ENCODE measurements at places on chromosomes 6 and 20.

GRCh38 chr6:127539272-127539671 lies 20.1 kb upstream of the MTCL3 start:
- DNase-seq = no peak

DNA sequence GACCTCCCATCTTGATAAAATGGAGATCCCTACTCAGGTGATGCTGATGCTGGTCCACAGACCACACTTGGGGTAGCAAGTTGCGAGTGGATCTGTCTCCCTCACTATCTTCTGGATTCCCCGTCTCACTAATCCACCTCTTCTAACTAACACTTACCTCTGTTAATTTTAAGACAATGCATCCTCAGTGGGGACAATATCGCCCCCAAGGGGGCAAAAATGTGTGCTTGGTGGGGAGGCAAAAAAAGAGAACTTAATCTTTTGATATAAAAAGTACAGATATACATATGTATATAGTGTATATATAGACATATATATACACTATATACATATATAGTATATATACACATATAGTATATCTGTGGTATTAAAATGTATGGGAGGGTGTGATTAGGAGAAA lies 4.3 kb downstream of the LRFN2 start:
- DNase-seq = no peak

GRCh38 chr20:2280082-2280481 lies 15.7 kb upstream of the TGM3 start:
- DNase-seq = no peak

GRCh38 chr20:32920066-32920465 lies 61.3 kb downstream of the EFCAB8 start:
- no peak for DNase-seq

DNA sequence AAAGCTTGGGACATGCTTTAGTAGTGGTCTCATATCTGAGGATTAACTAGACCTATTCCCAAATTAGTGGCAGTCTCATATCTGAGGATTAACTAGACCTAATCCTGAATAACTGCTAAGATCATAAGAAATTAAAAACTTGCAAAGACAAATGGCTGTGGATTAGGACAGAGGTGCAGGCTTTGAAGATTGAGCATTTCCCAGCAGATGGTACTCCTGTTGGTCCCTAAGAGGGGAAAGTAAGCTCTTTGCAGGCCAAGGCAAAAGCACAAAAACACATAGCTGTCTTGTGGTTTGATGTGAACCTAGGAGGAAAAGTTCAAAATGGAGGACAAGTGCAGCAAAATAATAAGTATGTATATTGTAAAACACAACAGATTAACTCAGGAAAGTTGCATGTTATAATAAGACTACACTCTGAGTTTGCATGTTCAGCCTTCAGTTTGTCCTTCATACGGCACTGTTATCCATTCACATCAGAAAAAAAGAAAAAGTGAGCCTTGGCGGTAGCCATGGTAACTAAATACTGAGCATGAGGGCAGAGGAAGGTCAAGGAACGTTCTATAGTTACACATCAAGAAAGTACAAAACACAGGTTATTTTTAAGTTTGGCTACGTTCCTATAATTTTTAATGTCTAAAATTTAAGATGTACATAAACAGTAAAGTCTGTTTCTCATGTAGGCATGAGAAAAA lies 62.8 kb downstream of the FILIP1 start:
- no peak for DNase-seq

DNA sequence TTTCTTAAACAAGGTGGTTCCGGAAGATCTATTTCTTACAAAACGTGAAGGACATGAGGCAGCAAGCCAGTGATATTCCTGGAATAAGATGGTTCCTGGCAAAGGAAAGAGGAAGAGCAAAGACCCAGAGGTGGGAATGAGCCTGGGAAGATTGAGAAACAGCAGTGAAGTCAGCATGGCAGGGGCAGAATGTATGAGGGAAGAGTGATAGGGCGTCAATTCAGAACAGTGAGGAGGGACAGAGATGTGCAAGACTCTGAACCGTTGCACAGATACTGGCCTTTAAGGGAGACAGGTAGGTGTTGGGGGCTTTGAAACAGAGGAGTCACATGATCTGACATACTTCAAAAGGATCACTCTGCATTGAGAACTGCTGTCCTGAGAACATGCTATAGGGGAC lies 338.3 kb downstream of the CBLN4 start:
- no peak for DNase-seq

- no peak for DNase-seq
Measured at GRCh38 chr6:142884214-142885035, 60.6 kb downstream of the HIVEP2 start.

DNA sequence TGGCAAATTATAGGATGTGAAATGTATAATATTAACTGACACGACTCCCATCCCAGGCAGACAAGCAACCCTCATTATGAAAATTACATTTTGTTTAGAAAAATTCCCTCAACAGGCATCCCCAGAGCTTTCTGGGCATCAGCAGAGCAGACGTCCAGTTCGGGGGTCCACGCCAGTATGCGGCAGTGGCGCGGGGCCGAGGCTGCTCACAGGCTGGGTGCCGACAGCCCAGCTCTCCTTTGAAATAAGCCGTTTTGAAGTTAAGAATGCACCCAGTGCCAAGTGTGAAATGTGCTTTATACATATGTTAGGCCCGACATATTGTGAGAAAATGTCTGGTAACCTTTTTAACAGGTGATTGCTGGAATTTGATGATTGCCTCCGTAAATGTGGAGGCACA lies 50.4 kb downstream of the RPP40 start:
- DNase-seq = no peak

DNA sequence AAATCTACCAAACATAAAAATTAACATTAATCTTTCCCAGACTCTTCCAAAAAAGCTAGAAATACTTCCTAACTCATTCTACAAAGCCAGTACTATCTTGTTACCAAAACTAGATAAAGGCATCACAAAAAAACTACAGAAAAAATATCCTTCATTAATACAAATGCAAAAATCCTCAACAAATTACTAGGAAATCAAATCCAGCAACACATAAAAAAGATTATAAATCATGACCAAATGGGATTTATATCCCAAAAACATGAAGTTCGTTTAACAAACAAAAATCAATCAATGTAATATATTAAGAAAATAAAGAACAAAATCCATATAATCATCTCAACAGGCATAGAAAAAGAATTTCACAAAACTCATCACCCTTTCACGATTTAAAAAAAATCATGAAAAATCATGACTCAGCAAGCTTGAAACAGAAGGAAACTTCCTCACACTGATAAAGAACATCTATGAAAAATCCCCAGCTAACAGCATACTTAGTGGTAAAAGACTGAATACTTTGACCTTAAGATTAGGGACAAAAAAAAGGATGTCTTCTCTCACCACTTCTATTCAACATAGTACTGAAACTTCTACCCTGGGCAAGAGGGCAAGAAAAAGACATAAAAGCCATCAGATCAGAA lies 43.2 kb downstream of the RANBP9 start:
- DNase-seq = no peak

DNA sequence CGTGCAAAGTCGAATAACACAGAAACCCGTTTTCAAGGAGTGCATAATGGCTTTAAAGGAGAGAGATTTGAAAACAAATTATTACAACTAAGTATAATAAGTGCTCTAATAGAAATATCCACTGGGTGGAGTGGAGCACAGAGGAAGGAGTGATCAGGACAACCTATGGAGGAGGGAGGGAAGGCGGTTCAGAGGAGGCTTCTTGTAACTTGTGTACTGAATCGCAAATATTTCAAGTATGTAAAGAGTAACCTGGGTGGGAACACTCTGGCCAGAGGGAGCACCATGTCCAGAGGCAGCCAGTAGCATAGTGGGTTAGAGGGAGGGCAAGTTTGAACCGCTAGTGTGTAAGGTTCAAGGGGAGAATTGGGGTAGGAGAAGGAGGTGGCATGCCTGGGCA lies 21.6 kb upstream of the TNFAIP3 start:
- no peak for DNase-seq

DNA sequence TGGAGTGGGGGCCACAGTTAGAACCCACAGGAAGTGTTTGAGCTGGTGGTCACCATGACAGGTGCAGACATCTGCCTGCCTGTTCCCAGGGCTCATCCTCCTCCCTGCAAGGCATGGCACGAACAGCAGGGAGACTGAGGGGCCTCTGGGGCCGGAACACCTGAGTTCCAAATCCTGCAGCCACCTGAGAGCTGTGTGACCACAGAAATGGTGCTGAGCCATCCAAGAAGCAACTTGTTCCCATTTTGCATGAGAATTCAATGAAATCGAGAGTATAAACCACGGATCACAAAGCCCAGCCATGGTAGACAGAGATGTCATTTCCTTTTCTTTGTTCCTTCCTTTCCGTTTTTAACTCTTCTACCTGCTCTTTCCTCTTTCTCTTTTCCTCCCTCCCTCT lies 268.6 kb downstream of the FOXA2 start:
- no peak for DNase-seq

DNA sequence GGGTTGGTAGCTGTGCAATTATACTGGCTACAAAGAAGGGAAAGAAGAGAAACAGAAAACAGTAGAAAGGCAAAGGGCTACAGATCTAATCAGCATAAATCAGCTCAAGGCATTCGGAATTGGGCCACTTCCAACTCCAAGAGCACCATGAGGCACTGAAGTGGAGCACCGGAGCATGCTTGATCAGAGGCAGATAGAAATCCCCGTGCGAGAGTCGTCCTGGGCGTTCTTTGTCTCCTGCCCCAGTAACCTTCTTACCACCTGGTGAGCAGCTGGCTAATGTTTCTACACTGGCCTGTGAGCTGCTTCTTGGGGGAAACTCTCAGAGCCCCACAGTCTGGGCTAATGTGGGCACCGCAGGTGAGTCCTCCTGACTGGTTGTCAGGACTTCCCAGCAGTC lies 16.7 kb downstream of the NEDD9 start:
- no peak for DNase-seq

GRCh38 chr6:43103253-43103876 lies 27.3 kb downstream of the PTK7 start:
- DNase-seq = no peak

GRCh38 chr6:37985355-37985754 lies 165.8 kb downstream of the ZFAND3 start:
- DNase-seq = no peak

DNA sequence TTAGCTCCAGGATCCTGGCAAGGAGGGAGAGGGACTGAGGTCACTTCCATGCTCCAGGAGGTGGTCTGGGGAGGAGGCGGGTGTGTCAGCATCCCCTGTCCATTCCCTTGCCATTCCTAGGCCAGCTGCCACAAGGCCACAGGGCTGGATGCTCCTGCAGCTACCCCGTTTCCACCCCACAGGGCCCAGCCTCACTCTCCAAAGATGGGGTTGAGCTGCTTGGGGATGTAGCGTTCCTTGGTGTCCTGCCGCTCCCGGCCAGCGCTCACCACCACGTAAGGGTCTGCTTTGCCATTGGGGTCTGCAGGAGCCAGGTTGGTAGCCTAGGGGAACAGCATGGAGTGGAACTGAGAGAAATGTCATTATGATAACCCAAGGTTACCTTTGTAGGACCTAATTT lies 23.0 kb downstream of the ERGIC3 start:
- DNase-seq = no peak

DNA sequence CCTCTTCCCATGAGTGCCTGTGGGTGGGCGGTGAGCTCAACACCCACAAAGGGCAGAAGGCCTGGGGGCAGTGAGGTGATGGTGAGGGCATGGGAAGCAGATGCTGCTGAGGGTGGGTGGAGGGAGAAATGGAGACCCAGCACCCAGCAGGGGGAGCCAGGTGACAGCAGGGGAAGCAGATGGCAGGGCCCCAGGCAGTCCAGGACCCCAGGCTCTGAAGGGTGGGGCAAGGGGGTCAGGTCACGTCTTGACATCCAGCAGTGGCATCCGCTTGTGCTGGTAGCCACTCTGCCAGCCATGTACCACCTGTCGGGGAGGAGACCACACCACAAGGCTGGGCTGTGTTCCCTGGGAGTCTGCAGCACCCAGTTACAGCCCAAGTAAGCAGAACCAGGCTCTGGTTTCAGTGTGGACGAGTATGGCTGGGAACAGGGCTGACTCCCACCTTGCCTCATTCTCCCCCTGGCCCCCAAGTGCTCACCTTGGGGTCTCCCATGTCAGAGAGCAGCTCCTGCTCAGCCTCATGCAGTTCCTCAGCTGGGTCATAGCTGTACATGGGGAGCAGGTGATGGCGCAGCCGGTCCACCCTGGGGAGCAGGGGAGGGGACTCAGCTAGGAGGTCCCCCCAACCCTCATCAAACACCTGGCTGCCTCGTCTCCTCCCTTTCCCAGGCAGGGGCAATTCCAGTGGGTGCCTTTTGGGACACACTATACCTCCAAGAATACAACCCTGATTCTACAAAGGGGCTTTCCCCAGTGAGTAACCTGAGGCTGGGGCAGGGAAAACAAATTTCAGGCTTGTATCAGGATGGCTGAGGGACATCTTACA lies 2.0 kb downstream of the SMIM29 start:
- no peak for DNase-seq

DNA sequence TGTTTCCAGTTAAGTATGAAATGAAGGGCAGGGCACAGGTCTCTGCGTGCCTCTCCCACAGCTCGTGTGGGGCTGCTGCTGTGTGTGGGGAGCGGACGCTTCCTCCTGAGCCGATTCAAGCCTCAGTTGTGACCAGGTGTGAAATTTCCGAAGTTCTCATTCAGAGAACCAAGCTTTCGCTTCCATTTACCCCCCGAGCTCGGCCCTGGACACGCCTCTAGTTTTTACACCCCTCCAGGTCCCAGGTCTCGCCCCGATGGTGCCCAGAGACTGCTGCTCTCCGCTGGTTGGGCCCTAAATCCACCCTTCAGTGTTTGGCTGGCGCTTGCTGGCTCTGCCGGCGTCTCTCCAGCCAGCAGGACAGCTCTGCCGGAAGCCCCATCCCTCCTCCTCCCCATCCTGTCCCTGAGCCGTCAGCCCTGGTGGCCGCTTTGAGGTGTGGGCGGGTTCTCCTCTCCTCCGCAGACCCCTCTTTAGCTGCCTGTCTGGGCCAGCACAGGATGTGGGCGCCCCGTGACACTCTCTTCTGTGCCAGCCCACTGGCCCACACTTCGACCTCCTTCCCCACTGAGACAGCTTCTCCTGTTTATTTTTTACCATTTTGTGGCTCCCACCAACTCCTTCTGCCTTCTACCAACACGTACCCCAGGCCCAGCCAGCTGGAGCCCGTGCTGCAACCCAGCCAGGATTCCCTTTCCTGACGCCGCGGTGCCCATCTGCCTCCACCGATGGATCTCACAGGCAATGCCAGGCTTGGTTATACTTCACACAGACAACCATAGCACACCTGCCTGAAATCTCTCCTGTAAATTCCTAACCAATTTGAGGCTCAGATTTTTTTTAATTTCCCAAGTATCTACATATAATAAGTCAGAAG lies 142.8 kb downstream of the DLL1 start:
- no peak for DNase-seq

All from RWPE1 (cell line).